ENCODE measurements at places on chromosomes 1 and 21.

GRCh38 chr1:20410503-20410902 lies 75.5 kb downstream of the CAMK2N1 start:
- H3K27ac ChIP-seq = no peak overlapping the region
- H3K4me3 ChIP-seq = no peak overlapping the region
- no peak for DNase-seq
- H3K36me3 ChIP-seq = no peaks in the 10 kb centered on the region

- H3K27me3 ChIP-seq = no peaks in the 10 kb centered on the region
- no peak for DNase-seq
- H3K4me3 ChIP-seq = no peak overlapping the region
Measured at GRCh38 chr21:36218691-36219090, 62.1 kb downstream of the DOP1B start.

GRCh38 chr1:34762474-34763141 lies 3.1 kb downstream of the GJB4 start:
- H3K4me1 ChIP-seq = peaks cover 47% of the 10 kb centered on the region
- no peak for DNase-seq
- H3K4me3 ChIP-seq = no peak overlapping the region
- no peaks in the 10 kb centered on the region for H3K27me3 ChIP-seq
- peak overlapping the region; percentile 39 for H3K27ac ChIP-seq

DNA sequence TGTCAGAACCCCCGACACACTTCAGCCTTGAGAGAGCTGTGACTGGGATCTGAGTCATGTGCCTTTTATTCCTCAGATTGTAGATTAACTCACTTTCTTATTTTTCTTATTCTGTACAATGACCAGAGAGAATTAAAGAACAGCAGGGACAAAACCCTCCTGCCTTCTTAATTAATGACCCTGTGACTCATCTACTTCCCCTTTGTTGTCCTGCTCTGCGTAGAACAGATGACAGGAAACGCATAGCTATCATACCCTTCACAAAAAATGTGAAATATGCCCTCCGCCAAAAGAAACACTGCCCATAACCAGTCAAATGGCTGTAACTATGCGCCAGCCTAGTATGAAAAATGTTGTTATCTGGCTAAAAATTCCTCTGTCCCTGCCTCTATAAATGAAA lies 9.1 kb upstream of the PADI2 start:
- no peaks in the 10 kb centered on the region for H3K4me1 ChIP-seq
- no peaks in the 10 kb centered on the region for H3K27me3 ChIP-seq
- H3K27ac ChIP-seq = peak overlapping the region; percentile 31
- no peak overlapping the region for H3K4me3 ChIP-seq
- DNase-seq = no peak
